Stimulated activated CD4-positive, alpha-beta T cell treated with anti-CD3 and anti-CD28 coated beads, Interleukin-1b, Interleukin-23, amount 100 ng/mL, for 24 hours (primary cell): ENCODE measurements at places on chromosomes 2 and 18.

DNA sequence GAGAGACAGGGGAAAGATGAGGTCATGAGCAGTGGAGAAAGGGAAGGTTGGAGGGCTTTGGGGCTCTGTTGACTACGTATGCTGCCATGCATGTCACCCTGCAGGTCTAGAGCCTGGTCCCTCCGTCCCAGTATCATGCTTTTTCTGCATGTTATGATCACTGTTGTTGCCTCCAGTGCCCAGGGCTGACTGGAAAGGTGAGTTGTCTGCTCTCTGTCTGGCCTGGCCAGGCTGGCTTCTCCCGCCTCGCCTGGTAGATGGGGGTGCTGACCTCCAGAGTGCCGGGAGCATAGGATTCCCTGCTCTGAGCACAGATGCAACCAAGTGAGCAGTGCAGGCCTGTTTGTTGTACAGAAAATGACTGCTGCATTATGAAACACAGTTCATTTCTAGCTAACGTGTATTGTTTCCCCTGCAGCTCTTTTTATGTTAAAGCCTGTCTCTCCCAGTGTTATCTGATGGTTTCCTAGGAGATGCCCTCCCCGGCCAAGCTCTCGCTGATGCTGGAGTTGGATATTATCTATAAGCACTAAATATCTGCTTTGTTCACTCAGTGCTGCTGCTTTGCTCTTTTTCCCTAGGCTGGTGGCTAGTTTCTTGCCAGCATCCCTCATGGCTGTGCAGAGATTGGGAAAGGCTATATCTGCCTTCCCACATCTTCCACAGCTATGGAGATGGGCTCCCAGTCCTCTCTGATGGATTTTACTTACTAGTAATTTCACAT lies 158.2 kb downstream of the TDRD15 start:
- no peak for DNase-seq

DNA sequence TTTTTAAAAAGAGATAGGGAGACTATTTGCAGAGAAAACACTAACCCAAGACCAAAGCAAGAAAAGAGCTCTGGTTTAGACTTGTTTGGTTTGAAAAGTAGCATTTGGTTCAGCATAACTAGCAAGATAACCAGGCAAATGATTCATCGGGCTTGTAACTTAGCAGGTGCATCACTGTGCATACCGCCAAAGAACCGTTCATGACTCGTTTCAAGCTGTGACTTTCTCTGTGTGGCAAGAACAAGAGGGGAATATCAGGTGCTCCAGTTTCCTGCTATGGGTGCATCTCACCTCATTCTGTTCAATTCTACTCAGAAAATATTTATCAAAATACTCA lies 244.9 kb downstream of the ETAA1 start:
- DNase-seq: no peak

- DNase-seq: no peak
Observed at GRCh38 chr18:11114653-11115052, 34.7 kb downstream of the PIEZO2 start.

DNA sequence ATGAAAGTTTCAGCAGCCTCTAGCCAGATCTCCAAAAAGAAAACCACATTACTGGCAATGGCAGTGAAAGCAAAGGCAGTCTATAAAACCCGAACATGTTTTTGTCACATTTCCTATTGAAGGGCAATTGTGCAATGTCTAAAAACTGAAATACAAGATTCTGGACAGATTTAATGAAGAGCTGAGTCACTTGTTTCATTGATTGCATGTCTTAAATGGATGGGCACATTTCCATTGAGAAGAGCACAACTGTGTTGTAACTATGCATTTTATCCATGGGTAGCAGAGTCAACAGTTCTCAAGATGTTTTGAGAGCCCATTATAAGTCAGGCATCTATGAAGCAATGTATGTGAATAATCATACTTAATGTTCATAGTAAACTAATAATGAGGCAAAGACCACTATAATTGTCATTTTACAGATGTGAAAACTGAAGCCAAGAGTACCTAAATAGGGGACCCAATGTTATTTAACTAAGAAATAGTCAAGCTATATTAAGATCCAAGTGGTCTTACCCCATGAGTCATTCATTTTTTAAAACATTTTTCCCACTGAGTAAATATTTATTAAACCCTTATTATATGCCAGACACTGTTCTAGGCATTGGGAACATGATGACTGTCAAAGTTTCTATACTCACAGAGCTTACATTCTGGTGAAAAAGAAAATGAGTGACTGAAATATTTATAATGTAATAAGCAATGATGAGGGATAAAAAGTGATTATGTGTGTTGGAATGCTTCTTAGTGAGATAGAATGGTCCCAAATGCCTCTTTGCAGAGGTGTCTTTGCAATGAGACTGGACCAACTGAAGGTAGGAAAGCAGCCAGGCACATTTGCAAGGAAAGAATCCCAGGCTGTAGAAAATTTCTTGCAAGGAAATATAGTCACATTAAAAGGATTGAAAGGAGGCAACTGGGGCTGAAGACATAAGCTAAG lies 818.9 kb upstream of the ACVR2A start:
- no peak for DNase-seq

- DNase-seq: no peak
Observed at GRCh38 chr2:73084971-73085370, 13.5 kb upstream of the SFXN5 start.
